Subcutaneous preadipocyte (primary cell): ENCODE measurements at places on chromosomes 3 and 15. TPM values are rescaled to one million over a fixed set of nuclear protein-coding genes. Genes with fewer than 3 reads are reported as not detected.

OR4M2 gene
- total RNA-seq = not detected in 2 replicates

PRTG gene
- total RNA-seq = 5.7 and 5.9 TPM in 2 replicates

CNTN3 gene
- total RNA-seq = 0.78 and 2.2 TPM in 2 replicates

LTF gene
- total RNA-seq = not detected in 2 replicates

LMAN1L gene
- not detected in 2 replicates for total RNA-seq

FBXL22 gene
- 0.20 and 2.6 TPM in 2 replicates for total RNA-seq

KLHL40 gene
- total RNA-seq = not detected in 2 replicates

DNAH12 gene
- total RNA-seq = under 0.01 TPM in 1 of 2 replicates, not detected in the other

COL6A5 gene
- not detected in 2 replicates for total RNA-seq

TLR9 gene
- total RNA-seq = not detected in 2 replicates

CCR2 gene
- not detected in 2 replicates for total RNA-seq

KIF9 gene
- 3.7 and 5.5 TPM in 2 replicates for total RNA-seq

BCL2A1 gene
- total RNA-seq = 0.20 and 1.1 TPM in 2 replicates

BRK1 gene
- 80.9 and 123 TPM in 2 replicates for total RNA-seq

HIGD2B gene
- total RNA-seq = not detected in 2 replicates

CCR9 gene
- not detected in 2 replicates for total RNA-seq

RAD51 gene
- 4.0 and 4.5 TPM in 2 replicates for total RNA-seq

EPHB3 gene
- total RNA-seq = 1.4 and 1.8 TPM in 2 replicates

CHL1 gene
- total RNA-seq = 0.20 and 15.1 TPM in 2 replicates

SLC2A2 gene
- total RNA-seq = not detected in 2 replicates

CLDN1 gene
- 0.20 TPM in 1 of 2 replicates, not detected in the other for total RNA-seq

P4HTM gene
- total RNA-seq = 20.5 and 29.4 TPM in 2 replicates

PRR23B gene
- total RNA-seq = not detected in 2 replicates
